ENCODE measurements at places on chromosomes 11 and 22.

- DNase-seq = no peak
These were observed 13.5 kb upstream of the TMA7B start for GRCh38 chr22:39946503-39947219.

DNA sequence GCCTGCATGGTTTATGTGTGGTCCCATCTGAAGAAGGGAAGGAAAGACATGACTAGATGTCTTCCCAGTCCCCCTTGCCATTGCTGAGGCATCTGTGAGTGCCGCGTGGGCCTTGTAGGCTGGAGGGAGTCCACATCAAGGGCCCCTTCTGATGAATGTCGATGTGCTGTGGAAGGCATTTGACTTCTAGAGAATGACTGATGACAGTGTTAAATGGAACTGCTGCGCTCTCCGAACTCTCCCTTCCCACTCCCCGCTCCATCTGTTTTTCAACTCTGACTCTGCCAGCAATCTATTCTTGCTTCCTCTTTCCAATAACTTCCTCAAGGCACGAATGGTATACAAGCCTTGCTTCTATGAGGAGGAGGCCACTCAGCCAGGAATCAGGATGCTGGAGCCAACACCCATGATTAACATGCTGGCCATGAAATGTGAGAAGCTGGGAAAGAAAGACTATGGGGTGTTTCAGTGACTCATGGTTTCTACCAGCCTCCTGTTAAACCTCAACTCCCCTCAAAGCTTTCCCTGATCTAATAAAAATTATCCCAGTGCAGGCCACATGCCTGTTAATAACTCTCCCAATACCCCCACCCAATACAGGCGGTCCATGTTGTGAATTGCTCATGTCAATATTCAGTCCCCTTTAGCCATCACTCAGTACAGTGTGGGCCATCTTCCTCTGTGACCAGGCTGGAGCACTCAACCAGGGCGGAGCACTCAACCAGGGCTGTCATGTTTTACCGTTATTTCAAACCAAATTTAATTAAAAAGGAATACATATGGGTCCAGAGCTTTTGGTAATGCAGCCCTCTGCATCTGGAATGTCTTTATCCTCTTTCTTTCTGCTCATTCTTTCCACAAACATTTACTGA, 46.4 kb upstream of the TBCEL start:
- DNase-seq = no peak

- DNase-seq = peak; percentile 52
These were observed 13.8 kb upstream of the DGKZ start for GRCh38 chr11:46333394-46333947.

DNA sequence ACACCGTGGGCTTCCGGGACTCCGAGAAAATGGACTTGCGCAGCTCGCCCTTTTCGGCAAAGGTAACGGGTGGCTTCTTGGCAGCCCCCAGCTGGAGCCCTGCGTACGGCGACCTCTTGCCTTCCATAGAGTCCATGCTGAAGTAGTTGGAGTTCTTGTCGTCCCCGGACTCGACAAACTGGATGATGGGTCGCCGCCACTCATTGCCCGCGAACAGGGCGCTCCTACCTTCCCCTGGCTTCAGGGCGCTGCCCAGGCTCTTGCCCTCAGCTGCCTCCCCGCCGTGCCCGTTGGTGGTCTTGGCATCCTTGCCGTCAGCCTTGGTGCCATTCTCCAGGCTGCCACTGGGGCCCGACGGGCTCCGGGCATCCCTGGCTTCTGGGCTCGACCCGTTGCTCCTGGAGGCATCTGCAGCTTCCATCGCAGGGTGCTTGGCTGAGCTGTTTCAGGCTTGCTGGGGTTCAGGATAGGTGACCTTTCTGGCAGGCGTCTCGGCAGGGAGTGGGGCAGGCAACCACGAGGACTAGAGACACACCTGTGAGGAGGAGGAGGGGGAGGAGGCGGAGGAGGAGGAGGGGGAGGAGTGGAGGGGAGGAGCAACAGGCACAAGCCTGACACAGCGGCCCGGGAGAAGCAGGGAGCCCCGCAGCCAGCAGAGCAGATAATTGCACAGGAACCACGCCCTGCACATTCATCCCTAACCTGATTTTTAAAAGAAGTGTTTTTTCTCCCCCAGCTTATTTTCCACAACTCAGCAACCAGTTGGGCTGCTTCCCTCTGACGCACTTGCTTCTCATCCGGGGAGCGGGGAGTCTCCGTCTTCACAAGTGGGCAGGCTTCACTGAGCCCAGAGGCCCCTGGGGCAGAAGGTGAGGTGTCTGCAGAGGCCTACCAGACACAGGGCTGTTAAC, at the start of gene TRIM29:
Gene TRIM29, minus strand, starts transcription at position 503 of the 911 bp plus-strand sequence. Its CDS starts 82 bp downstream, at position 421.
- DNase-seq = no peak

DNA sequence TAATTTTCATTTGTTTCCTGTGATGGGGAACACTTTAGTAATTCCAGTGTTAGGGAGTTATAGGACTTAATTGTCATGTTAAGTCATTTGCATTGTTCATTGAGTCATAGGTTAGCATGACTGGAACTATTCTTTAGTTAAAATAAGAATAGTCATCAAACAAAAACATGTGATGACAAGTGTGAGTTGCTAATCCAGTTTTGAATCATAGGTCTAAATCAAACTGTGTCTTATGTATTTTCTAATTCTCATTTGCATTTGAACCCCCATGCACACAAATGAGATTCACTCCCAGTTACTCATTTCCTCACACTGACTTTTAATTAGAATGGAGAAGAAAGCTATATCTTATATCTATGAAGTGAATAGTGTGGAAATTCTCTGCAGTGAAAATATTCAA, 405.6 kb downstream of the LRRC4C start:
- no peak for DNase-seq

DNA sequence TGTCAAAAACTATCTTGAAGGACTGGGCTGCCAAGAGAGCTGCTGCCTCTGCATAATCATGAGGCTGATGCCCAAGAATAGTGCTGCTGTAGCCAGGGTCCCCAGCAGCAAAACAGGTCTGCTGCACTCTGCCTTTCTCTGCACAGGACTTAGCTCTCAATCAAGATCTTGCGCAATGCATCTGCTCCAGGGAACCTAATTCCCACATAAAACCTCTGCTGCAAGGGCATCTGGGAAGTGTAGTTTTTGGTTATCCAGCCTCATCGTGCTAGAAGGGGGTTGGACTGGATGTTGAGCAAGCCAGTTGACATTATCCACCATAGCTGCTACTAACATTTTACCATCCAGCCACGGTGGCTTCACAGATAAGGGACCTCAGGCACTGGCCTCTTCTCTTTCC, 192.7 kb downstream of the C11orf91 start:
- DNase-seq = peak; percentile 16

DNA sequence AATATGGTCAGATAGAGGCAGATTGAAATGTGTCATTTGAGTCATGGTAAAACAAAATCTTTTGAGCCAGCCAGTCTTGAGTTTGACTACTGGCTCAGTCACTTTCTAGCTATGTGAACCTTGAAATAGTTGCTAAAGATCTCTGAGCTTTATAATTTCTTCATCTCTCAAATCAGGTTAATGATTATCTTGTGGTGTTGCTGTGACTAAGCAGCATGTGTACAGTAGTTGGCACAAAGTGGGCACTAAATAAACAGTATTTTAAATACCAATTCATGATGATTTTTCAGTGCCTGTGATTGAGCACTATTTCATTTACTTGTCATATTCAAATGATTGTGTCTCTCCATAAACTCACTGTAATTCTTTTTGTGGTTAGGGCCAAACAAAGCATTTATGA, 70.8 kb downstream of the RAB38 start:
- DNase-seq = no peak

DNA sequence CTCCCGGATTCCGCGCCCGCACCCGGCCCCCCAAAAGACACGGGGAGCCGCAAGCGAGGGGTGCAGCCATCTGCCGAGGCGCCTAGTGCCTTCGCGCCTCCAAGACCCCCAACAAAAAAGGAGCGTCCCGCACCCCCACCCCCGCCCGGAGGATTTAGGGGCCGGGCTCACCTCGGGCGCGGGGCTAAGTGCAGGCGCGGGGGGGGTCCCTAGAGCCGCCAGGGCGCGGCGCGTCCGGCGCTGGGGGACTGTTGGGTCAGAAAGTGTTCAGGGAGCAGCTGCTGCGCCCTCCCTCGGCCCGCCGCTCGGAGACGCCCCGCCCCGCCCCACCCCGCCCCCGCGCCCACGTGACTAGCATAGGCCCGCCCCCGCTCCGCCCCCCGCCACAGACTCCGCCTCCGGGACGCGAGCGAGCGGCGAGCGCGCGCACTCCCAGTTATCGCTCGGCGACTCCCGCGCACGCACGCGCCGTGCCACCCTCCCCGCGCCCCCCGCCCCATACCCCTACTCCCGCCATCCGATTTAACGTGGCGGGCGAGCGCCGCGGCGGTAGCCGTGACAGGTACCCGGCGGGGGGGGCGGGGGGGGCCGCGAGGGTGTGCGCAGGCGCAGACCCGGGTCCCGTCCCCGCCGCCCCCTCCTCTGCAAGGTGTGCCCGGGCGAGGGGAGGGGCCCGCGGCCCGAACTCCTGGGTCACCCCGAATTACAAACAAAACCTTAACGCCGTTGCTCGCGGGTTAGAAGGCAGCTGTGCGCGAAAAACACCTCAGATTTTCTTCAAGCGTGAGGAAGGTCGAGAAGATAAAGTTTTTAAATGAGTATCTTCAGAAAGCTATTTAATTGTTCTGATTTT, 56.2 kb downstream of the KCNJ4 start:
- peak; percentile 92 for DNase-seq

DNA sequence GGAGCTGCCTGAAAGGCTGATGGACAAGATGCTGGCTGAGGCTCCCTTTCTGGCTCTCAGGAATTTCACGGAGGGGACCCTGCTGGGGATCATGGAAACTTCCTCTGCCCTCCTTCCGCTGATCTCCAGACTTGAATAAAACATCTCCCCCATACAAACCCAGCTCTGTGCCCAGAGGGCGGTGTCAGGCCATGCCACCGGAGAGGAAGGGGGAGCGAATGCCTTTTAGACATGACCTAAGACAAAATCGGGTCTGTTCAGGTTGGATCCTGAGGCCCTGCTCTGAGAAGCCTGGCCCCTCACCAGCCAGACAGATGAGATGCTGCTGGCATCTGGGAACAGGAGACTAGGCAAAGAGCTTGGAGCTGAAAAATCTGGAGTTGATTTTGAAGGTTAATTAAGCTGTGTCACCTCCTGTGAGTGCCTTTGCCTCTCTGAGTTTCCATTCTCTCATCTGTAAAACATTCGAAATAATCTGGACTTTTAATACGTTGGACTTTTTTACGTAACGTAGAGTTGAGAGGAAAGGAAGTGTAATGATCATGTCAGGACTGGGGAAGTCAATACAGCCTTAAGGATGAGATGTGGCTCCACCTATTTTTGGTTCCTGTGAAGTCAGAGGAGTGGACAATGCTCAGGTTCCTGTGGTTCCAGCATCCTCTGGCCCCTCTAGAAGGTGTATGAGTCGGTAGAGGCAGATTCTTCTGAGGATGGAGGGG, 163.6 kb downstream of the ST3GAL4 start:
- DNase-seq = no peak

DNA sequence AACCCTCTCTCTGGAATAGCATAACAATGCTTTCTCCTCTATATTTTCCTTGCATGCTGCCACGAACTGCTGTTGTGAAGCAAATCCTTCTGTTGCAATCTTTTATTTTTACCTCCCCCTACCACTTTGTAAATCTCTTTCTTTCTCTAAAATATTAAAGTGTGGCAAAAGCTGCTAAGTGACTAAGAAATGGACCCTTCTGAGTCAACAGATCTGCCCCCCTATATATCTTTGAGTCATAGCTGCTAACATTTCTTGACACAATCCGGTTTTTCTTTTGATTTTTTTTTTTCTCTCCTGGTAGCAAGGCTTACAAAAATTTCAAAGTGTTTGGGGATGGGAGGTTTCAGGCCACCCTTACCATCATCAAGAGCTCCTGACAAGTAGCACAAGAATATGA, 39.0 kb upstream of the KIRREL3 start:
- DNase-seq = no peak

DNA sequence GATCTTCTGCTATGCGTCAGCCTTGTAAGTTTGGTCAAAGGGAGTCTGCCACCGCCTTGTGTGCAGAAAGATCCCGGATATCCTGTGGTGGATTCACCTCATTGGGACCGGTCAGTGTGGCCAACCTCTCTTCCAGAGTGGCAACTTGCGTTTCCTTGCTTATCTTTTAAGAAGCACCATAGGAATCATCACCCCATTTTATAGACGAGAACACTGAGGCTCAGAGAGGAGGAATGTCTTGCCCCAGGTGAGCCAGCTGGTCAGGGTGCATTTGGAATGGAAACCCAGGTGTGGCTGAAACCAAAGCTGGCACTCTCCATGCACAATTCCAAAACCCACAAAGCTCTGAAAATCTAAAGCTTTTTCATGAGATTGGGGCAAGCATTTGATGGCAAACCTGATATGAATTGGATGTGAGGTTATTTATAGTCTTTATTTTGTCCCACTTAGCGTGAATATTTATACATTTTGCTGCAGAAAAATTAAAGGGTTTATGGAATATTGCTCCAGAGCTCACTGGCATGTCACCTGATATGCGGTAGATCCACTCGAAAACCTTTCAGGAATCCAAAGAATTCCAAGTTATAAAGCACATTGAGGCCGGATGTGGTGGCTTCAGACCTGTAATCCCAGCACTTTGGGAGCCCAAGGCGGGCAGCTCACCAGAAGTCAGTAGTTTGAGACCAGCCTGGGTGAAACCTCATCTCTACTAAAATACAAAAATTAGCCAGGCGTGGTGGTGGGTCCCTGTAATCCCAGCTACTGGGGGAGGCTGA, 12.1 kb upstream of the EIF3D start:
- DNase-seq = no peak

DNA sequence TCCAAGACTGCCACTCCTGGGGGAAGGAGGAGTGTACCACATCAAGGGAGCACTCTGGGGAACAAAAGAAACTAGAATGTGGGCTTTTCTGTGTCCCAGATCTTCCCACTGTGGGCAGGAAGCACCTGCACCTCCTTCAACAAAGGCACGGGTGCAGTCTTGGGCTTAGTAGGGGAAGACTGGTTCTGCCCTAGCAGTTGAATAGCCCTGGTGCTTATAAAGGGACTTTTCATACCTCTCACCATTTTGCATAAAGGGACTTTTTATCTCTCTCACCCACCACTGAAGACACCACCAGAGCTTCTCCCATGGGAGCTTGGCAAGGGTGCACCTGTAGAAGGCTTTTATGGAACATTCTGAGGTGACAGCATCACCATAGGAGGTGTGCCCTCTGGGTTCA, 65.8 kb upstream of the MS4A8 start:
- no peak for DNase-seq

DNA sequence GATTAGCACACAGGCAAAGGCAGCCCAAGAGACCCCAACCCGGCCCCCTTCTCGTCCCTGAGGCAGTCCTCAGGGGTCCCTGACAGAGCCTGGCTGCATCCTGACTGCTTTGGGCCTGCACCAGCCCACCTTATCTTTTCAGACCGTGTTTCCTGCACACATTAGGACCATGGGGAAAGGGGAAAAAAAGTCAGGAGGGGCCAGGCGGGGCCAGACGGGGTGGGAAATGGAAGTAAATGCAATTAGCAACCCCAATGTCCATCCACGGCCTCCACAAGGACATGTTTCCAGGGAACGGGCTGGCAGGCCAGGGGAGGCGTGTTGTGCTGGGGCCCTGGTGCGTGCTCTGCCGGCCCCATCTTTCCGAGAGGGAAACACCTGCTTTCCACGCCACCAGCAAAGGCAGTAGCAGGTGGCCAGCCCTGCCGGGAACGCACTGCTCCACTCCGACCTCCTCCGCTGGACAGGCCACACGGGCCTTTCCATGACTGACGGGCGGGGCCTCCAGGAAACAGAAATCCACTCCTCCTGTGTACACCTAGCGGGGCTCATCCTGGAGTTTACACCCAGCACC, 7.4 kb downstream of the EHD1 start:
- no peak for DNase-seq

- DNase-seq = no peak
These were observed 66.3 kb downstream of the PRMT3 start for GRCh38 chr11:20453657-20454316.

- no peak for DNase-seq
These were observed 10.6 kb upstream of the CDC42EP1 start for GRCh38 chr22:37549704-37550059.
